NCI-H774 (cell line): ENCODE measurements at places on chromosomes 1 and 21.

GRCh38 chr1:210754878-210755665 is 378.9 kb downstream of the KCNH1 start:
- DNase-seq = peak; percentile 72

DNA sequence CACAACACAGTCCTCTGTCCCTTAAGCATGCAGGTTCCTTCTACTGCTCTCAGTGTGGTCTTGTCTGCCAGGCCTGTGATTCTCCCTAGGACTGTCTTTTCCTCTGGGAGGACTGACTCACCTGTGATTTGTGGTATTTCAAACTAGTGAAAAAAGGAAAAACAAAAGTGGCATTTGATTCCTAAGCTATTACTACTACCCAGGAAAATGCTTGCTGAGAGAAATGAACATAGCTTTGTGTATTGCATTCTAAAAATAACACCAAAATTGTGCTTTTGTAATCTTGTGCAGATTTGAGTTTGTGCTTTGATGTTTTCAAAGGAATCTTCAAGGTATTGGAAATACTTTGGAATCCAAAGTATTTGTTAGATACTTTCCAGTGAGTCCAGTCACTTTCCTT is 57.0 kb downstream of the GPR161 start:
- DNase-seq = no peak

DNA sequence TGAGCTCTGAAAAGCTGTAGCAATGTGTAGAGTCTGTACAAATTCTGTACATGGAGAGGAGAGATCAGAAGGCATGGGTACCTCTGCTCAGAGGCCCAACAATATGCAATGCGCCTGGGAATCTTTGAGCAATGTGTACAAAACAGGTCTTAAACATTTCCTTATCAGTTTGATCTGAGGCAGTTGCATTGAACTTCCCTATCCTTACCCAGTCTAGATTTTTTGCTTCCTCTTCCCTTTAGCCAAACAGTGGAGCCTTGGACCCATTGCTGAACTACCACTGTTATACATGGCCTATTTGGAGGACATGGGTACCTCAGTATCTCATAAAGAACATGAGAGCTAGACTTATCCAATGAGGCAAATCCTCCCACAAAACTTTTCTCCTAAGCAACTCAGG is 12.6 kb upstream of the MNDA start:
- no peak for DNase-seq

DNA sequence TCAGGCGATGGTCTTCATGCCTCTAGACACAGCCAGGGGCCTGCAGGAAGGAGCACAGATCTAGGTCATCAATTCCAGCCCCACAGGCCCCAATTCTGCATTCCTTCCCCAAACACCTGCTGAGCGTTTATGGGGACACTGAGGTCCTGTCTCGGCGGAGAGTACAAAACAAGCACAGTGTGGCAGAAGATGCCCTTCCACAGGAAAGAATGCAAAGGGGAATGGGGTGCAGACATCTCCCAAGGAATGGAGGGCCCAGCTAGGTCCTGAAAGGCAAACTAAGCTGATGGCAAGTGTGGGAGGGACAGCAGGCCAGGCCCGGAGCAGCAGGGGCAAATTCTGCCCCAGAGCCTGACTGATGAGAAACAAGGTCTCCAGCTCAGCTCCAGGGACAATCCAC is 3.5 kb upstream of the S100A8 start:
- no peak for DNase-seq

DNA sequence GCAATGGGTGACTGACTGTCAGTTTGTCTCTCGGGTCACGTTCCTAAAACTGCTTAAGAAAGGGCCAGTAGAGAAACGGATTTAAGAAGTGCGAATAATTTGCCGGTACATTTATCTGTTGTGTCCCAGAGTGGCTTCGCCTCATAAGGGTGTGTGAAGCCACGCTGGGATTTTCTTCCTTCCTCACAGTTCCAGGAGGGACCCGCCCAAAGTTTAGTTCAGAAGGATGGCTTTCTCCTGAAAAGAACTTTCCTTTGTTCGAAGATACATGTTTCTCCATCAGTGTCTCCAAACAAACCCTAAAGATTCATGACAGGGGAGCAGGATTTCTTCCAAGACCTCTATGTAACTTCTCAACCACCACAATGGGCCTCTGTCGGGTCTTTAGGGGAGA is 49.8 kb downstream of the ADAMTS1 start:
- DNase-seq = no peak

GRCh38 chr1:154862907-154863306 is 7.2 kb downstream of the KCNN3 start:
- DNase-seq = no peak

- DNase-seq = no peak
These were observed 35.7 kb downstream of the PTGFRN start for GRCh38 chr1:116945421-116945820.

GRCh38 chr1:179973198-179974110 is 18.8 kb downstream of the CEP350 start:
- DNase-seq = no peak

DNA sequence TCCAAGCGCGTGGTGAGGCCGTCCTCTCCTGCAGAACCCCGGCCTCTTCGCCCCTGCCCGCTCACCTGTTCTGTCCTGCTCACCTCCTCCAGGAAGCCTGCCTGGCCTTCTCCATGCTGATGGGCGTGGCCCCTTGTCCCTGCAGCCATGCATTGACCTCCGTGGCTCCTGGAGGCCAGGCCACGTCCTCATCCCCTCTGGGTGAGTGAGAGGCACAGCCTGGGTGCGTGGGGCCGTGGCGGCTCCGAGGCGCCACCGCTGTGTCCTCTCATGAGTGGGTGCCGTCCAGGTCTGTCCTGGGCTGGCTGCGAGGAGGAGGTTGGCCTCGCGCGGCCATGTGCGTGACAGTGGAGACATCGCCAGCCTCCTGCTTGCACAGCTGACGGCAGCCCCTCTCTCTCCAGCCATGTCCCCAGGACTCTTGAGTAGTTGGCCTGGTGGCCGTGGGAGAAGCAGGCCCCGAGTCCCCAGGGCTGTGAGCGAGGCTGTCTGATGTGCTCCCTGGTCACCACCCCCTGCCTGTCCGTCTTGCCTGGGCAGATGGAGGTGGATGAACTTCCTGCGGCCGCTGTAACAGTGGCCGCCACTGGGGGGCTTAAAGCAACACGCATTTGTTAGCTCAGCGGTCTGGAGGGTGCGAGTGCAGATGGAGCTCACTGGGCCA is 58.1 kb downstream of the PRKCZ start:
- DNase-seq = no peak

DNA sequence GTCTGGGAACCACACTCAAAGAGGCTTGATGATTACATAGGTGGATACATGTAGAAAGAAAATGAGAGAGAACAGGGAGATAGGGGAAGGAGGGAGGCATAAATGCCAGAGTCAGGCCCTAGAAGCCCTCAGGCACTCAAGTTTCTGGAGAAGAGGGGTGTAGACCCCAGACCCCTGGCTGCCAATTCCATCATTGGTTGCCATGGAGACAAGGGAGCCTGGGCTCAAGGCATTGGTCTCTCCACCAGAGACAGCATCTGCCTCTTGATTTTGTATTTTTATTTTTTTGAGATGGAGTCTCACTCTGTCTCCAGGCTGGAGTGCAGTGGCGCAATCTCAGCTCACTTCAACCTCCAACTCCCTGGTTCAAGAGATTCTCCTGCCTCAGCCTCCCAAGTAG is 114.3 kb upstream of the GRIK3 start:
- DNase-seq = no peak

DNA sequence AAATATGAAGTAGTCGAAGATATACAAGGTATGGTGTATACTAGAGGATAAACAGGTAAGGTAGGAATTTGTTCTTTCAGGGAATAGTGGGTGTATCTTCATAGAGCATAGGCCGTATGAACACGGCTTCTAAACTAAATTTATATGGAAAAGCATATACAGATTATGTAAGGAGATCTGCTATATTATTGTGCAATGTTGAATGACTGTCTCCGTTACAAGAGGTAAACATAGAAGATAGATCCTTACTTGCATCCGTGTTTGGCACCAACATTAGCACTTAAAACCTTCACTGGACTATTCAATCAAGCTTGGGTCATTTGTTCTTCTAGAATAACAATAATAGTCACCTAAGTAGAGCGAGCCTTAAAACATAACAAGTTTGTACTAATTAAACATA is 45.9 kb downstream of the CLEC20A start:
- no peak for DNase-seq

GRCh38 chr1:203207751-203208150 is 21.2 kb upstream of the CHI3L1 start:
- DNase-seq = no peak

DNA sequence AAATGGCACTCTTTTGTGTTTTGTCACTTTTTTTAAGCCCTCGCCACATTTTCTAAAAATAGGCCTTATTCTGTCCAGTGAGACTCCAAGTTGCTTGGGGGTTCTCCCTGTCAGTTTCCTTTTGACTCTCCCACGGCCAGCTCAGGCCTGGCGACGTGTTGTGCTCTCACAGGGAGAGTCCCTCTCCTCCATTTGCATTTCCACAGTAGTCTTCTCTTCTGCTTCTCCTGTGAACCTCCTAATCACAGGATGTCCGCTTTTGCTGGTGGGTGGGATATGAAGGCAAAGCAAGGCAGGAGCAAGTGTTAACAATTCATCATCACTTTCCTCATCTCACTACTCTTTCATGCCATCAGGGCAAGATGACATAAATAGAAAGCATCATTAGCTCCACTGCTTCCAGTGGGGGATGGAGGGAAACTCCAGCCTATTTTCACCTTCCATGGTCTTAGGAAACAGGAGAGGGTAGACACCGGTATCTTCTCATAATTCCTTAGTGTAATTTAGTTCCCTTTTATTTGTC is 99.8 kb downstream of the INTS7 start:
- no peak for DNase-seq

GRCh38 chr1:169381162-169381561 is 13.2 kb downstream of the BLZF1 start:
- no peak for DNase-seq

DNA sequence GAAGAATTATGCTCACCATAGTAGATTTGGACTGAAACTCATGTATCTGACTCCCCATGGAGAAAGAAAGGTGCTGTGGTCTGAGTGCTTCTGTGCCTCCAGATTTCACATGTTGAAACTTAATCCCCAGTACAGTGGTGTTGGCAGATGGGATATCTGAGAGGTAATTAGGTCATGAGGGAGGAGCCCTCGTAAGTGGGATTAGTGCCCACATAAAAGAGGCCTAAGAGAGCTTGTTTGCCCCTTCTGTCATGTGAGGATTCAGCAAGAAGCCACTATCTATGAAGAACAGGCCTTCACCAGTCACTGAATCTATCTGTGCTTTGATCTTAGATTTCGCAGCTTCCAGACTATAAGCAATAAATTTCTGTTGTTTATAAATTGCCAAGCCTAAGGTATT is 150.1 kb downstream of the PLPP3 start:
- DNase-seq = no peak

DNA sequence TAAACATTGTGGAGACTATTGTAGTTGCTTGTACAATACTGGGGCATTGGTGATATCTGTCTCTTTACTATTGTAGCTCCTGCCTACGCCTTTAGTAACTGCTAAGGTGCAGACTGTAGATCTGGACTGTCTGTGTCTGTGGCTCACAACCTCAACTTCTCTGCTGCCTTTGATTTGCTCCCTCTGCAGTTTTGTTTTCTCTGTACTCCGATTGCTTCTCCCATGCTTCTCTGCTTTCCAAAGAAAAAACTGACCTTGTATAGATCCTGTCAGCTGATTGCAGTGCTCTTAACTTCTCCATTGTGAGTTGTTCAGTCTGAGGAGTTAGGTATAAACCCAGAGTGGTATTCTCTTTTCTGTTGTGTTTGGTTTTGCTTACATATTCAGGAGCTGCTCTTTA is 15.3 kb downstream of the MAGI3 start:
- DNase-seq = no peak

DNA sequence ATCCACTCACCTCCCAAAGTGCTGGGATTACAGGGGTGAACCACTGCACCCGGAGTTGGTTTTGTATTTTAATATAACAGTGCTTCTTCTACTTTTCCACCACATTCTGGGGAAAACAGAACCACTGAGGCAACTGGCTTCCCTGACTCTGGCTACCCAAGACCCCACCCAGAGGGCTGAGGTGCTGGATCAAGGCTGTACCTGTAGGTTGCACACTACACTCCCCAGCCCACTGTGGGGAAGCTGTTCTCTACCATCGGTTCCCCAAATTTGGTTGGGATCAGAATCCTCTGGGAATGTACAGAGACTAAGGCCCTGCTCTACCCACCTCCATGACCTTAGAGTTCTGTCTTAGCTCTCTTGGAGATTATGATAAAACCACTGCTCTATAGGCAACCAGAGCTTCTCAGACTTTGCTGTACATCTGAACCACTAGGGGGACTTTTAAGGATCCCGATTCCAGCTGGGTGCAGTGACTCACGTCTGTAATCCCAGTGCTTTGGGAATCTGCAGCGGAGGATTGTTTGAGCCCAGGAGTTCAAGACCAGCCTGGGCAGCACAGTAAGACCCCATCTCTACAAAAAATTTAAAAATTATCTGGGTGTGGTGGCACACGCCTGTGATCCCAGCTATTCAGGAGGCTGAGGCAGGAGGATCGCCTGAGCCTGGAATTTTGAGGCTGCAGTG is 51.6 kb downstream of the GNG4 start:
- no peak for DNase-seq

DNA sequence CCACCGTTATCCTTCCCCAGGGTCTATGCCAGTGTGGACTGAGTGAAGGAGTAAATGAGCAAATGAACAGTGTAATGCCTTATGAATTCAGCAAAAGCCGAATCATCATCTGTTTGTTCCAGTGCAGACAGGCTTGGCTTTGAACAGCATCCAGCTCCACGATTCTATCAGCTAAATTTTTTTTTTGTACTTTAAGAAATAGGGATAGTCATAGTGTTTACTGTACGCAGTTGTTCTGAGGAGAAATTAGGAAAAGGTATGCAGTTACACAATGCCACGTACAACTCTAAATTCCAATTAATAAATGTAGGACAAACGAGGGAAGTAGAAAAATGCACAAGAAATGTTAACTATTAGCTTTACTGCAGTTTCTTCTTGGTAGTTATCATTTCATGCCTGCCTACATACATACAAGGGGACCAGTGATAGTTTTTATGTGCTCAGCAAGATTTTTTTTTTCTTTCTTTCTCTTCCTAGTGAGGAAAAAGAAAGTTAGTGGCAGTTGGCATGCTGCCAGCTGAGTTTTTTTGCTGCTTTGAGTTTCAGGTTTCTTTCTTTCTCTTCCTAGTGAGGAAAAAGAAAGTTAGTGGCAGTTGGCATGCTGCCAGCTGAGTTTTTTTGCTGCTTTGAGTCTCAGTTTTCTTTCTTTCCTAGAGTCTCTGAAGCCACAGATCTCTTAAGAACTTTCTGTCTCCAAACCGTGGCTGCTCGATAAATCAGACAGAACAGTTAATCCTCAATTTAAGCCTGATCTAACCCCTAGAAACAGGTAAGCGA is at the start of gene IFI44L:
IFI44L (plus strand) TSS at position 646 of the 777 bp plus-strand sequence. CDS start 7,468 bp downstream, outside the sequence.
- no peak for DNase-seq

- no peak for DNase-seq
These were observed 15.9 kb downstream of the MCM3AP start for GRCh38 chr21:46269466-46269865.

DNA sequence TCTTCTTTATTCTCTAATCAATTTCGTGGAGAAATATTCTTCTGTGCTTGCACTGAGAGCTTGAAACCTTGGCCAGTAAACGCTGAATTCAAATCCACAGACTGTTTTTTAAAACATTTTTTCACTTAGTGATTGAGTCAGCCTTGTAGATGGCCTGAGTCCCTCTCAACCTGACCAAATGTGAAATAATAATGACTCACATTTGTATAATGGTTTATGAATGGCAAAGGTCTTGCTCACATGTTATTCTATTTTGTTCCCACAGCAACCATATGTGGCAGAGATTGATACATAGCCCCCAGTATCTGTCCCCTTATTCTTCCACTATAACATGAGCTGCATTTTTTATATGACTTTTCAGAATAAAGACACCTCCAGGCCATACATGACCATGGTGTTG is 47.8 kb upstream of the CCDC190 start:
- no peak for DNase-seq

- DNase-seq = no peak
These were observed 40.2 kb downstream of the GFI1 start for GRCh38 chr1:92446546-92446945.
